ENCODE measurements at places on chromosomes 6 and 20. TPM values are rescaled to one million over a fixed set of nuclear protein-coding genes. Genes with fewer than 3 reads are reported as not detected.

- DNase-seq, result peak; percentile 94
Observed at GRCh38 chr20:2217857-2218539, 77.8 kb upstream of the TGM3 start.

DNA sequence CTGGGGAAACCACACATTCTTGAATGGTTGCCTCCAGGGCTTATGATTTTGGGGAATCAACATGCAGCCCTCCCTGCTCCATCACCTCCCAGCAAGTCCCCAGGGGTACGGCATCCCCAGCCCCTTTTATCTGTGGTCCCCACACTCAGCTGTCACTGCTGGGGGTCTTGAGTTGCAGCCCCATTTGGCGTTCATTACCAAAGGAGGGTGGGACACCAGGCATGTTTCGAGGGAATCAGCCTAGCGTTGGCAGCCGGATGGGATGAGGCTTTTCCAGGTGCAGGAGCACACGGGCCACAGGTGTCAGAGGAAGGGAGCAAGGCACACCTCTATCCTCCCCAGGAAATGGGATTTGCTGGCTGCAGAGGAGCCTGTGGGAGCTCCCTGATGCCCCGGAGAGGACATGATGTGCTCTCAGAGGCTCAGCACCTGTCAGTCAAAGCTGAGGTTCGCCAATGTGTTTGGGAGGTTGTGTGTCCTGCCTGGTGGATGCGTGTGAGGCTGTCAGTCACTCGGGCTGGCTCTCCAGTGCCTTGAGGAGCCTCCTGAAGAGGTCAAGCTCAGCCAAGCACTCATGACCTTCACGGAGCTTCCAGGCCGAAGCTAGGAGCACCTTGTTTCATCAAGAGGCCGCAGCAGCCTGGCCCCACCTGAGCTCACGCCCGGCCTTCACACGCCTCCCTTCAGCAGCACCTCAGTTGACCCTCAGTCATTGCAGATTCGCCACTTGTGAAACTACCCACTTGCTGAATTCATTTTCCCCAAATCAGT, 95.0 kb downstream of the ERMARD start:
- DNase-seq, result no peak

DNA sequence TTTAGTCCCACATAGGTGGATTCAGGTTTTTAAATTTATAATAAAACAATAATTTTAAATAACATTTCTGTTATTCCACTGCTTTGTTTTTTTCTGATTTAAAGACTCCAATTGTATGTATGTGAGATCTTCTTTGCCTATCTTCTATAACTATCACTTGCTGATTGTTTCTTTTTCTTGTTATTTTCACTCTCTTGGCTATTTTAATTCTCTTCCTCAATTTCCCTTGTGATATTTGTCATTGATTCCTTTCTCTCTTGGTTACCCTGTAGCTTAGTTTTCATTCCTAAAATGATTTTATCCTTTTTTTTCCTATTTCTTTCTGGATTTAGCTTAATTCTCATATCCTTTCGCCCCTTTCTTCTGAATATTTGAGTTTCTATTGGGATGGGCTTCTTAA, 227.3 kb upstream of the TENT5A start:
- DNase-seq, result no peak

DNA sequence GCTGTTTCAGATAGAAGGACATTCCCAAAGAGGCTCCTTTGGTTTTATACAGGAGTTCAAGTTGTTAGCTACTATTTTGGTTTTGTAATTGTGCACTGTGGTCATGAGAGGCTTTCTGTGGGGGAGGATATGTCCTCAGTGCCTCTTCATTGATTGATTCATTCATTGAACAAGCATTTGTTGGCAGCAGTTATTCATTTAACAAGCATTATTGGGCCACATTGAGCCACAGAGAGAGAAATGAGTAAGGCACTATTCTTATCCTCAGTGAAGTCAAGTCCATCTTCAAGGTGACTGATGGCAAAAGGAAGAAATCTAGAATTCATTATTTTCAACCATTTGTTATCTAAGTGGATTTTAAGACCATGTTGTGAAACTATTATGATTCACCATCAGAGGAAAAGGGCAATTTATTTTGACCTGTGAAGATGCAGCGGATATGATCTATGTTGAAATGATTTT, 697.2 kb upstream of the CITED2 start:
- peak; percentile 6 for DNase-seq

C20orf204 gene
- 0.20 TPM for polyA plus RNA-seq

SEMG1 gene
- polyA plus RNA-seq, result not detected
